Globus pallidus (tissue), 1 donor: ENCODE measurements at places on chromosomes 7 and 10.

GRCh38 chr10:43221419-43222209 is 45.3 kb downstream of the RASGEF1A start:
- no peak for DNase-seq

DNA sequence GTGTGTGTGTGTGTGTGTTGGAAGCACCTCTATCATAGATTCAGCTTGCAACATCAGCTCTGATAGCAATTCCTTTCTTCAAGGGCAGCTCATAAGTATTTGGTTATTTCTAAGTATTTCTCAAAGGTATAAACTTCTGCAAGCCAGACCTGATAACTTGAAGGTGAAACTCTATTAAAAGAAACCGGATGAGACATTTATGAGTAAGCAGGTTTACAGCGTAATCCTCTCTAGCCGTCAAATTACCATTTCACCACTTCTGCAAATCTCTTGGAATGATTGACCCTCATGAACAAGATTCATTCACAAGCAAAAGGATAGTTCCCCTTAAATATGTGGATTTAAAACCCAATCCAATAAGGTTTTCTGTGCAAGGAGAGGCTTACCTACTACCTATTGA is 23.1 kb downstream of the PDE1C start:
- no peak for DNase-seq

DNA sequence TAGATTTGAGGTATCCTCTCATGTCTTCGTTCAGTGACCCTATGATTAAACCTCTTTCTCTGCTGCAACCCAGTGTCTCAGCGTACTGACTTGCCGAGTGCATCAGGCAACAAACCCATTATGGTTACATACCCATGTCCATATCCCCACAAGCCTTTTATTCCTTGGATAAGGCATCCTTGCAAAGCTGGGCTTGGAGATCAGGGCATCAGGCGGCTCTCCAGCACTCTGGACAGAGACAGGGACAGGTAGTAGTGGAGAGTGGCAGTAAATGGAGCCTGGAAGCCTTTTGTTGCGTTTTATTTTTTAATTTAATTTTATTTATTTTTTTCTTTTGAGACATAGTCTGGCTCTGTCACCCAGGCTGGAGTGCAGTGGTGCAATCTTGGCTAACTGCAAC is 32.0 kb upstream of the NPFFR1 start:
- no peak for DNase-seq

DNA sequence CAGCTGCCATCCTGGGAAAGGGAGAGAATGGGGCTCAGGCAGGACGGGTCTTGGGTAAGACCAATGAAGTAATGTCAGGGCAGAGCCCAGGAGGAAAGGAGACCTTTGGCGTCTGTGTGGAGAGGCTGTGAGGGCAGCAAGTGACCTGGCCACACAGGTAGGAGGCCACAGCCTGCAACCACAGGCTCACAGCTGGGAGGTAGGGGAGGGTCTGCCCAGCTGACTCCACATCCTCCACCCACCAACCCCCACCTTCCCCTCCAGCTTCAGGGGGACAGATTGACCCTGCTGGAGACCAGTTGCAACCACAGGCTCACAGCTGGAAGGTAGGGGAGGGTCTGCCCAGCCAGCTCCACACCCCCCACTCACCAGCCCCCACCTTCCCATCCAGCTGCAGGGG is 262.2 kb upstream of the TCERG1L start:
- no peak for DNase-seq

GRCh38 chr7:2608921-2609411 is 22.8 kb upstream of the TTYH3 start:
- no peak for DNase-seq

GRCh38 chr10:64379898-64380297 is 858.7 kb downstream of the REEP3 start:
- peak; percentile 9 for DNase-seq

GRCh38 chr7:120412139-120413050 is 139.4 kb downstream of the KCND2 start:
- no peak for DNase-seq

GRCh38 chr10:61558188-61558587 is 104.5 kb upstream of the CABCOCO1 start:
- DNase-seq, result no peak

DNA sequence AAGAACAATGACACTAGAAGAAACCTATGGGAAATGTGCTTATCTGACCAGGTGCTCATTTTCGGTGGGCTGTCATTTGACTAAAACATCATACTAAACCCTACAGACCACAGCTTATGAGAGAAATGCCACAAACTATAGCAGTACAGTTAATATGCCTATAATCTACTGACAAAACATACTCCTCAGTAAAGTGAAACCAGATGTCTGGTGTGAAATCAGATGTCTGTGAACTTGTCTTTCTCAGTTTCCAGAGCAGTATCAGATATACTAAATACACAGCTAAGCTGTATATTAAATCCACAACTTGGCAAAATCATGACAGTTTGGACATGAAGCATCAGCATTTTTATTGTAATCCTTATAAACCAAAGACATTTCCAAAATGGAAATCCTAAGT is 3.3 kb downstream of the IMMP2L start:
- DNase-seq, result no peak

DNA sequence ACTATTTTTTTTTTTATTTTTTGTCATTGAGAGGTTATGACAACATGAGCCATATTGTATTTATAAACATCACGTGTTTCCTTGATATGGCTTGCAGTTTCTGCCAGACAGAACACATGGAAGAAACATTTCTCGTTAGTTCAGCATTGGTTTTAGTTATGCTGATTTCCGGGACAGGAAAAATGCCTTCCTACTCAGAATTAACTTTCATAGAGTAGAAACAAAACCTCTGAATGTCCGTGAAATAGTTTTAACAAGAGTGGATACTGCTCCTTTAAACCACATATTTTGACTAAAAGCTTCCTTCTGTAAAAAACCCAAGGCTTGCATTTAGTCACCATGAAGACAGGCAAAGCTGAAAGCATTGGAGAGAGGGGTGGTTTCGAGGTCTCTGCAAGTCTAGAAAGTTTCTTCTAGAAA is 240.4 kb downstream of the KIAA1217 start:
- DNase-seq, result no peak

GRCh38 chr7:14218338-14218737 is 228.9 kb upstream of the ETV1 start:
- no peak for DNase-seq

GRCh38 chr10:58813573-58813972 is 300.9 kb downstream of the BICC1 start:
- no peak for DNase-seq

DNA sequence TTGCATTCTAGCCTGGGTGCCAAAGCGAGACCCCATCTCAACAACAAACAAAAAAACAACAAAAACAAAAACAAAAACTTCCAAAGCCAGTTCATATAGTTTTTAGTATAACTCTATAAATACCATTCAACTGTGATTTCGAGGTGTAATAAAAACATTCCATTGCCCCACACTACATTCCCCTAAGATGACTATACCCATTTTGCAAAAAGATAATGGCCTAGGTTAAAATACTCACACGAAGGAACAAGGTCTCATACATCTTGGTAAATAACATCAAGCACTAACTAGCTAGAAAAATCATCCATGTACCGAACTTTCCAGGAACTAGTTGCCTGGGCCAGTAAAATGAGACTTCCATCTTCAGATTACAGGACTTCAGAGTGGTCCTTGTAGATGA is 55.4 kb downstream of the GLI3 start:
- DNase-seq, result no peak

GRCh38 chr10:5890452-5890915 is 441 bp downstream of the FBH1 start:
- no peak for DNase-seq

- DNase-seq, result no peak
Observed at GRCh38 chr10:113524539-113525490, 28.0 kb upstream of the HABP2 start.

DNA sequence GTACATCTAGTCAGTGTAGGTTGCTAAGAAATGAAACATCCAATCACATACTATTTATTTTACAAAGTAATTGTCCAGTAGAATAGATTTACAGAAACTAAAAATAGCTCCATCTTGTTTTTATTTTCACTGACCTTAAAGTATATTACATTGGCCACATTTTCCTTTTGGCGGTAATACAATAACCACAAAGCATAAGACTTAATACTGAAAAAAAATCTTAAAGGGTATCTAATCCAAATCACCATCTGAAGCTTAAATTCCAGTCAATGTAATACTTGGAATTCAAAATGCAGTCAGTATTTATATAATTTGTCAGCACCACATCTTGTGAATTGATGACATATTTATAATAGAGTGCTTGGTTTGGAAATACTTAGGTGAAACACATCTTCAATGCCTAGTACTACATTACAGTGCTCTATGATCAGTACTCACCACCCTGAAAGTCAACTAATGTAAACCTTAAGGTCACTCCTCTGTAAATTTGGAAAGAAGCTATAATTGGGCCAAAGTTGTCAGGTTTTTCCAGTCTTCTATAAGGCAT is 8.9 kb downstream of the ANKMY2 start:
- no peak for DNase-seq
